ENCODE measurements at places on chromosomes 2 and 18.

- no peak for DNase-seq
Observed at GRCh38 chr2:135208016-135208415, 155.9 kb downstream of the RAB3GAP1 start.

GRCh38 chr2:97995734-97996624, at the start of gene TMEM131:
Gene TMEM131, minus strand, starts transcription at chr2:97995948. Its CDS starts 286 bp downstream, at chr2:97995662.
- DNase-seq: peak; percentile 99

DNA sequence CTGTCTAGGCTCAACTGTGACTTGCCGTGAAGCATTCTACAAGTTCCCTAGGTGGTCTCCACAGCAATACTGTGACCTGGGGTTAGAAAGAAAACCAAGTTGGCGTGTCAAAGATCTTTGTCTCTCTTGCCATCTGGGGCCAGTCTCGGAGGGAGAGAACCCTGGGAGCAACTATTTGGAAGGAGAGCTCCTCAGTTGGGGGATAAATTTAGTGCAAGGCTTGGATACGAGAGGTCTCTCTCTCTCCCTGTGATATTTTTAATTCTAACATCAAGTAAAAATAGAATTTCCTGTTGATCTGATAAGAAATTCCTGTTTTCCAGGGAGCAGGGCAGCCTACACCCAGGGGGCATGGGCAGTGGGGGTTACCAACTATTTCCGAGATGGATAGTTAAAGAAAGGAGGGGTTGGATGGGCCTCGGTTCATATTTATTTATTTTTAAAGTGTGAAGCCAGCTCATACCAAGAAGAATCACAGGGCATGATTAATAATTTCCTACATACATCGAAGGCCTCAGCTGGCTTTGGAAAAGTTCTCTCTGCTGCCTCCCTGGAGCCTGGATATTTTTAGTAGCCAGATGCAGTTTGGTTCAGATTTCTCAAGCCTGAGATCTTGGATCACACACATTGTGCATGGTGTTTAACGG, 62.8 kb downstream of the EHD3 start:
- DNase-seq: no peak

GRCh38 chr2:58158481-58158880, 82.6 kb downstream of the FANCL start:
- DNase-seq: no peak

DNA sequence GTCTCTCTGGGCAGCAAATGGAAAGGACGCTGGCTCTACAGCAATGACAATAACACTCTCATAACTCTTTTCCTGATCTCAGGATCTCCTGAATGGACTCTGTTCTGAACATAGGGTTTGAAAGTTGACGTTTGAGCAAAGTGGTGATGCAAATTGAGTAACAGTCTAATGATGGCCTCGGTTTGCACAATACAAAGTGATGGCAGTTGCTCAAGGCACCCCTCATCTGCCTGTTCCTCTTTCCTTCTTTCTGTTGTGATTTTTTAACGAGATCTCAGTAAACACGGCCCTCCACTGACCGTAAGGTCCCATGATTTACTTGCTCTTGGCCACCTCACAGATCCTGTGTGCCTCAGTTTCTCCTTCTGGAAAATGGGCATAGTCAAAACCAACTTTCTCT, 303.6 kb downstream of the SLC8A1 start:
- no peak for DNase-seq

- DNase-seq: no peak
Observed at GRCh38 chr2:219299372-219299760, 9.8 kb downstream of the PTPRN start.

DNA sequence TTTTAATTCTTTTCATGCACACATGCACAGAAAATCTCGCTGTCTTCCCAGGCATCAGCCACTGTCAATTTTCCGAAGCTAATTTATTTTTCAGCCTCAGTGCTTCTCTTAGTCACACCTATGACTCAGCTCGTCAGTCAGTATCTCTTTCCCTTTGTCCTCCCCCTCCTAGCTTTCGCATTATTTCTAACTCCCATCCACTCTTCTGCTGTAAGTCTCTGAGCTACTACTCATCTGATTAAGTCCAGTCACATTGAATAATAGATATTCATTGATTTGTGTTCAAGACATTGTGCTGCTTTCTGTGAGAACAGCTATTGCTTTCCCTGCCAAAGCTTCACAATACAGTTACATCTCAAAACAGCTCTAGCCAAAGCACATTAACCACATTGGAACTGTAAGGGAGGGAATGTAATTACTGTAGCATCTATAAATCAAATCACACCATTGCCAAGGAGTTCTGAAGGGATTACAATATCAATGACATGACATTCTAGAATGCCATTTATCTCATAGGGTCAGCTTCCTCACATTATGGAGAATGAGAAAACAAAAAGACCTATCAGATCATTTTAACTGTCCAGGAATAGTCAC, 89.4 kb downstream of the SCN3A start:
- DNase-seq: no peak

DNA sequence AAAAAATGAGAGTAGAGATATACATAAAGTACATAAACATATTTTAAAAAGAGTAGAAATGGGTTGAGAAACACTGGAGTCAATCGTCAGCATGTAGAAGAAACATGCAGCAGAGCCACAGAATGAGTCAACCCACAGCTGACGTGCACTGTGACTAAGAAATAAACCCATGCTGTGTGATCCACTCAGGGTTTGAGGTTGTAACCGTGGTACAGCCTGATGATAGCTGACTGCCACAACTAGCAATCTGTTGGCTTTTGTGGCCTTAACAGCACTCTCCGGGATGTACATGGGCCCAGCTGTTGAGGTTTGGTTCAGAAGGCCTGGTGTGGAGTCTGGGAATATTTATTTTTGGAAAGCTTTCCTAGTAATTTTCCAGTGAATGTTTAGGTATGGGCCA, 554.4 kb upstream of the MEX3C start:
- no peak for DNase-seq

DNA sequence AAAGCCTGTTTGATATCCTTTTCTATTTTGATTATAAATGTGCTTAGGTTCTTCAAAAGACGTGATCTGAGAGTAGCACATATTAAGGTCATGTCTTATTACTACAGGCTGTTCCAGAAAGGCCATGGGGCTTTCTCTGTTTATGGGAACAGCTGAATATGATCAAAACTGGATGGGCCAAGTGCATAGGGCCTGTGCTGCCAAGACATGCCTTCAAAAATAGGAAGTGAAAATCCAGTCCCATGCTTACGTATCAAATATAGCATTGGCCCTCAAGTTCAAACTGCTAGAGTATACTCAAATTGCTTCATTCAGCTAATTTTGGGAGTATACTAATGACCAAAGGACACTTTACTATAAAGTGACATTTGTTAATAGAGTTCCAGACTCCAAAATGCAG, 24.1 kb downstream of the SLC25A52 start:
- DNase-seq: no peak

DNA sequence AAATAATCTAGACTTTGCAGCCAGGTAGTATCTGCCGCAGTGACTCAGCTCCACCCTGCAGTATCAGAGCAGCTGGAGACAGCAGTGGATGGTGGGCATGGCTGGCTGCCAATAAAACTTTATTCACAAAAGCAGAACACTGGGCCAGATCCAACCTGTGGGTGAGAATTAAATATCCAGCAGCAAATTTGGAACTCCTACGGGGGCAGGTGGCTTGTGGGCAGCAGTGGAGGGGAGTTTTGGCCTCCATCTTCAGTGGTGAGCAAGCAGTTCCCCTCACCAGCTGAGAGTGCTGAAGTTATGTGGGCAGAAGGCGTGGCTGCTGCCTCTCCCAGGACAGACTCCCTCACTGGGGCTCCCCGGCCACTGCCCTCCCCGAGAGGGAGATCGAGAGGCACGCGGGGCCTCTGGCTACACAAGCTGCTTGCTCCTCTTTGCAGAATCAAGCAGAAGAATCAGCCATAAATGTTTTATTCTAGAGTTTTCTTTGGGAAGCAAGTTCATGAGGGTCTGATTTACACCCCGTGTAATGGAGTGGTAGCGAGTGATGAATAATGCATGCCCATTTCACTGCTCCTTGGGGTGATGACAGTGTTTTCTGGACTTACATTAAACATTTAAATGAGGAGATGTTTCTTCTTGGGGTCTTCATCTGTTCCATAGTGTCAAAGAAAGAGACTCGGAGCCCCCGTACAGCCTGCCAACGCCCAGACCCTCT, 204.3 kb downstream of the SEPTIN10 start:
- DNase-seq: no peak

- DNase-seq: no peak
Observed at GRCh38 chr2:82182270-82182669, 1877.7 kb upstream of the LRRTM1 start.

Data from stimulated activated CD4-positive, alpha-beta T cell treated with anti-CD3 and anti-CD28 coated beads, Interleukin-4, amount 100 ng/mL, for 1 hour (primary cell).